ENCODE measurements at places on chromosomes 1 and 21. TPM values are rescaled to one million over a fixed set of nuclear protein-coding genes. Genes with fewer than 3 reads are reported as not detected.

Gene ACKR1
- total RNA-seq: 0.75 TPM

Gene IKBKE
- total RNA-seq: 12.0 TPM

Gene KCNA3
- not detected for total RNA-seq

Gene TFF3
- not detected for total RNA-seq

Gene ETV3L
- not detected for total RNA-seq

Gene LCE6A
- total RNA-seq: not detected

Gene C1QA
- not detected for total RNA-seq

Gene PCSK9
- total RNA-seq: under 0.01 TPM

Gene ANXA9
- not detected for total RNA-seq

Gene GABRD
- not detected for total RNA-seq

Gene RBP7
- total RNA-seq: not detected

Gene SEC22B
- 25.4 TPM for total RNA-seq

Gene ITLN2
- 0.18 TPM for total RNA-seq

Gene CHODL
- total RNA-seq: not detected

Gene TRABD2B
- under 0.01 TPM for total RNA-seq

Gene TXNIP
- total RNA-seq: 30.4 TPM

Gene TNNI3K
- total RNA-seq: not detected

Gene IL19
- total RNA-seq: not detected

Gene COG2
- total RNA-seq: 22.7 TPM

Gene SPATC1L
- total RNA-seq: 4.0 TPM

Gene OR11L1
- not detected for total RNA-seq

Gene CACNA1S
- total RNA-seq: not detected

Gene TMEM69
- 9.5 TPM for total RNA-seq

Gene MYOC
- not detected for total RNA-seq

Gene TSPAN2
- 0.90 TPM for total RNA-seq

Gene MYOG
- not detected for total RNA-seq

Gene F13B
- total RNA-seq: not detected

Gene DNASE2B
- total RNA-seq: not detected

Gene LCE3D
- not detected for total RNA-seq

Gene ZBTB17
- total RNA-seq: 64.3 TPM

Gene AGMAT
- 0.27 TPM for total RNA-seq

Gene DIRAS3
- total RNA-seq: 0.75 TPM

Gene CD1D
- not detected for total RNA-seq

Gene SPATA45
- not detected for total RNA-seq

Gene TFAP2E
- not detected for total RNA-seq

Gene SLC9C2
- total RNA-seq: 2.0 TPM

Gene GJA8
- not detected for total RNA-seq

Gene KRTAP12-1
- total RNA-seq: not detected

Gene NUDT4B
- 8.1 TPM for total RNA-seq

Gene RGS7
- total RNA-seq: 0.19 TPM

Gene AGT
- total RNA-seq: not detected

Gene ARHGEF2
- 120 TPM for total RNA-seq

Gene EXOSC10
- total RNA-seq: 48.7 TPM

Gene SMYD2
- total RNA-seq: 75.9 TPM

Gene NR1I3
- total RNA-seq: not detected

Gene KRTAP19-3
- total RNA-seq: not detected

Gene FOXD2
- under 0.01 TPM for total RNA-seq

Gene SMCP
- not detected for total RNA-seq

Gene MYCL
- total RNA-seq: 2.8 TPM

Gene PDZK1
- 0.19 TPM for total RNA-seq

Gene KIAA1614
- total RNA-seq: 3.3 TPM

Gene OMA1
- 22.5 TPM for total RNA-seq

Gene GBP1
- 25.5 TPM for total RNA-seq

Gene ELOVL1
- total RNA-seq: 66.0 TPM

All from endothelial cell of coronary artery (primary cell).